ENCODE measurements at places on chromosomes 3 and 15.

DNA sequence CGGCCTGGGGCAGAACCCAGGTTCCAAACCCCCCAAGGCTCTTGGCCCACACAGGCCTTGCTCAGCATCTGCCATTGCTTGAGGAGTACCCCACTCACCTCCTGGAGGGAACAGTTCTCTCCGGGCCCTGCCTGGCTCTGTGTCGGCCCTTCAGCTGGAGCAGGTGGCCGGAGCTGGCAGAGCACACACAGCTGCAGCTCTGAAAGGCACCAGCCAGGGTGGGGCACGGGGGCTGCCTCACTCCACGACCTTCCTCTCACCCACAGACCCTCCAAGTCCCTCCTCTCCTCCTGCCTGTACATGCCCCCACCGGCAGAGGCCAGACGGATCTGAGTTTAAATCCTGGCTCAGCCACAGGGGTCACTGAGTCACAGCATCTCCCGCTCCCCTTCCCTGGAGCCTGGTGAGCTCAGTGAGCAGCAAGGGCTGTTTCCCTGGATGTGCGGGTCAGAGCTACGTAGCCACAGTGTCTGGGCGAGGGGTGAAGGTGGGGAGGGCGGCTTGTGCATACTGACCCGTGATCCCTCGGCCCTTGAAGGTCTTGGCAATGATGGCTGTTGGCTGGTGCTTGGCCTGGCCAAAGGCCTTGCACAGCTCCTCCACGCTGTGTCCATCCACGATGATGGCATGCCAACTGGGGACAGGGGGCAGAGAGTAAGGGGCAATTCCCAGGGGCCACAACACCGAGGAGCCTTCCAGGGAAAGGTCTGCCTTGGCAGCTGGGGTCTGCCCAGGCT lies 23.0 kb downstream of the TKT start:
- no peak for DNase-seq

DNA sequence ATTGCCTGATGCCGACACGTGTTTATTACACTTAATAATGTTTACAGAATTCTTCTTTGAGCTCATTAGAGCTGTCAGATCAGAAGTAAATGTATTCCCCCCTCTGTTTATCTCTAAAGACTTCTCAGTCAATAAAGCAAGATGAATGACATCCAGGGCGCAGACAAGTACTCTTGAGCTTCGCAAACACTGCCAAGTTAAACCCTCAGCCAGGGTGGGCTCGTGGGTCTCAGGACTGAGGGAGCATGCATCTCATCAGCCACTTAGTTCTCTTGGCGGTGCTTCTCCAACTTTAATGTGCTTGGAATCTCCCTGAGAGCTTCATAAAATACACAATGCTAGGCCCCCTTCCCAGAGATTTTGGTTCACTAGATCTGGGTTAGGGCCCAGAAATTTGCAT lies 333.9 kb upstream of the THRB start:
- DNase-seq = no peak

GRCh38 chr3:136730595-136731273 lies 21.4 kb downstream of the STAG1 start:
- peak; percentile 35 for DNase-seq

- DNase-seq = no peak
Observed at GRCh38 chr15:62887113-62887570, 155.4 kb upstream of the TPM1 start.

DNA sequence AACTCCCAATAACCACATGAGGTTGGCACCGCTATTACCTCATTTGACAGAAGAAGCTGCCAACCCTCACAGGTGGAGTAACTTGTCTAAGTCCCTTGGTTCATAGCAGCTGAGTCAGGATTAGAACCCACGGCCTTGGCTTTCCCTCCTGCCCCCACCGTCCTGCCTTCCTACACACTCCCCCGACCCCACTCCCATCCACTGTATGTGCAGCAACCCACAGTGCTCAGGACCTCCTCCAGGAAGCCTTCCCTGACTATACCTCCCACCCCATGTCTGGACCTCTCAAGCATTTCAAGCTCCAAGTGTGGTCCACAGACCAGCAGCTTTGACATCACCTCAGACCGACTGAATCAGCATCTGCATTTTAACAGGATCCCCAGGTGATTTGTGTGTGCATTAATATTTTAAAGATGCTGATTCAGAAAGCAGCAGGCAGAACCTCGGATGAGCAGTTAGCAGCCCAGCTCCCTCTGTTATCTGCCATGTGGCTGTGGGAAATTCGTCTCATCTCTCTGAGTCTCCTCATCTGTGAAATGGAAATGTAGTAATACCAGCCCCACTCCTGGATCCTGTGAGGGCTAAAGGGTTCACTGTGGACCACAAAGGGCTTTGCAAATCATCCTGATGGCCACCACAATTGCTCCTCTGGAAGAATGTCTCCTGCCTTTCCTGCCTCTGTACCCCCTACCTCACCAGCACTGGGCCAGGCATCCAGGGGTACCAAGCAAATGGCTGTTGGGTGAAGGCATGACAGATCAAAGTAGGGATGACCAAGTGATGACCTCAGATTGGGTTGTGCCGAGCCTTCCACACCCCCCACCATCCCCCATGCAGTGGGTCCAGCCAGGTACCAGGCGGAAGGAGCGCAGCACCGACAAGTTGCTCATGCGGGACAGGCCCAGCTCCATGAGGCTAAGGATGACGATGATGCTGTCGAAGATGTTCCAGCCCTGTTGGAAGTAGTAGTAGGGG lies 62.7 kb downstream of the SCN5A start:
- DNase-seq = no peak

DNA sequence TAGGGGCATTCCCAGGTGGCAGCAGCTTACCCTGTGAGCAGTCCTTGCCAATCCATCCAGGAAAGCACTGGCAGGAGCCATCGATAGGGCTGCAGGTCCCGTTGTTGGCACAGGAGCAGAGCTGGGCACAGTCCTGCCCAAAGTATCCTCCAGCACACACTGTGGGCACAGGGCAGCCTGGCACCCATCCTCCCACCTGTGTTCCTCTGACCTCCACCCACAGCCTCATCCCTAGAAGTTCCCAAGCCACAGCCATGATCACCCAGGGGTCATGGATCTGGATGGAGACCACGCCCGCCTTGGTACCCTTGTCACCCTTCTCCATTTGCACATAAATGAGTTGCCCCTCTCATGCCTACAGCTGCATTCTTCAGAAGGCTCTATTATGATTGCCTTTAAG lies 48.6 kb downstream of the RAB11A start:
- no peak for DNase-seq

DNA sequence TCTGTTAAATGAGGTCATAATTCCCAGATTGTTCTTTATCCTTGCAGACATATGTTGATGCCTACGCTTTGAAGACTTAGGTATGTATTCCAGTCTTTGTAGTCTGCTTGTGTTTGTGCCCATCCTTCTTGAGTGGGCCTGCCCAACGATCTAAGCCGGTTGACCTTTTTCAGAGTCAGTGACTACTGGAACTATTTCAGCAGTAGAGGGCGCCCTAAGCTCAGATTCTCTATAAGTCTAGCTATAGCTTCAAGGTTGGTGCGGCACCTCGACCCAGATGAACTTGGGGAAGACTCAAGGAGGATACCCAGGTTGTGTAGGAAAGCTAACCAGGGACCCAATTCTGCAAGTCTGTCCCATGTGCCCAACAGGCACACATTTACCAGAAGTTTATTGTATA lies 228.8 kb upstream of the PPP2R3A start:
- peak; percentile 37 for DNase-seq

GRCh38 chr3:37625051-37625450 lies 236.6 kb upstream of the CTDSPL start:
- DNase-seq = no peak

- no peak for DNase-seq
Observed at GRCh38 chr3:29475305-29475840, 194.5 kb downstream of the RBMS3 start.

- DNase-seq = no peak
Observed at GRCh38 chr3:195613468-195614069, 29.8 kb upstream of the APOD start.

DNA sequence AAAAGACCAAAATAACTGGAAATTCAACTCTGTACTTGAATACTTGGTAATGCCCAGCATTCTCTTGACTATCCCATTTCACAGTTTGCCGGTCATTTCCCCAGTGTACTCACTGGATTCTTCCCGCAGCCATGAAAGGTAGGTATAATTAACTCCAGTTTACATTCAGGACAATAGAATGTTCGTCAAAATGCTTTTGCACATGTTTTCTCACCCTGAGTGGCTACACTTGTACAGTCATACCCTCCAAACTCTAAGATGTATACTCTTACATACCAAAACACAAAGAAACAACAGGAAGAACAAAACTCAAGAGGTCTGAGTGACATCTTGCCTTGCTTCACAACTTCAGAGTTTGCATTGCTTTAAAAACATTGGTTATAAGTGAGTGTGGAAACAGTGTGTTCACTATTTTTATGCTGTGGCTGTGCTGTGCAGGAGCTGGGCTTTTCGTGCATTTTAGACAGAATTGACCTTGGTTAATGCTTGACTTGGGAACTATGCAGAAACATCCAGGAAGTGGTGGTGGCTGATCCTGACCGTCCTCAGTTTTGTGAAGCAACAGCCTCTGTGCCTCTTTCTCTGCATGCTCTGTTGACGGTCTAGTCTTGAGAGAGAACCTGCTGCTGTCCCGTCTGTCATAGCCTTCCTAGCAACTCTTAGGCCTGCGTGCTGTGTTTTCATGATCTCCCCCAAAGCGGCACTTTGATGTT lies 90.5 kb downstream of the IGF1R start:
- DNase-seq = no peak

- no peak for DNase-seq
Observed at GRCh38 chr15:73225358-73226015, 143.3 kb downstream of the HCN4 start.

- DNase-seq = no peak
Observed at GRCh38 chr15:59017449-59017848, 30.0 kb downstream of the RNF111 start.

- DNase-seq = peak; percentile 93
Observed at GRCh38 chr3:169945313-169945712, 21.3 kb upstream of the SEC62 start.

DNA sequence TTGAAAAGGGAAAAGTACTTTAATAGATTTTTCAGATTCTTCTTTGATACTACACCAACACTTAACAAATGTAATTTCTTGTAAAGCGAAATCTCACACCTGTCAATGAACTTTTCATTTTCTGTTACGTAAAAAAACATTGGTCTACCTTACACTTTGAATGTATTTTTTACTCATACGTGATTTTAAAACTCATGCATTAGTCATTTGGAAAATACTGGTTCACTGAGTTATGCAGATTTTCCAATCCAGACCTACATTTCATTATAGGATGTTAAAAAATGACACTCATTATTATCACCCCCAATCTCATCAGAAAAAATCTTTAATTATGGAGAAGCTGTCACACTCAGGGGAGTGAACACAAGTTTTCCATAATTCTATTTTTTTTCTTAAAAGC lies 14.7 kb downstream of the VPS39 start:
- no peak for DNase-seq

DNA sequence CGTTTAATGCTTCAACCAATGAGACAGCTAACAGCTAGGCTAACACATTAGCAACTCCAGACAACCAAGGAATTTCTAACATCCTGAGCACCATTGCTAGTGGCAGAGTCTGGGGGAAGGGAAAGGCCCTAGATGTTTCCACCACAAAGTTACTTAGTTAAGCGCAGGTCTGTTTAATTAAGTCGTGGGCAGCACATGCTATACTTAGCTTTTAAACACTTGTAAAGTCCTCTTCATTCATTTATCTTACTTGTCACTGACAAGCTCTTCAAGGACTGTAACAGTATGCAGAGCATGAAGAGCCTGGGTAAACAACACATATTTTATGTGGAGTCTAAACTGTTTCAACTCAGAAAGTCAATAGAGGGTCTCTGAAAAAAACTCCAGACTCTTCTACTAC lies 221.1 kb upstream of the WNT5A start:
- no peak for DNase-seq

- no peak for DNase-seq
Observed at GRCh38 chr3:146390957-146391356, 78.4 kb downstream of the PLSCR2 start.

- DNase-seq = peak; percentile 30
Observed at GRCh38 chr15:63189941-63190768, 749 bp downstream of the RAB8B start.

GRCh38 chr15:38864122-38864521 lies 299.5 kb upstream of the RASGRP1 start:
- DNase-seq = no peak

- DNase-seq = no peak
Observed at GRCh38 chr3:45957586-45957985, 14.3 kb downstream of the CXCR6 start.

GRCh38 chr3:8629151-8630021 lies 15.2 kb downstream of the SSUH2 start:
- no peak for DNase-seq

GRCh38 chr3:38314112-38314763 lies 32.1 kb downstream of the SLC22A14 start:
- DNase-seq = no peak

DNA sequence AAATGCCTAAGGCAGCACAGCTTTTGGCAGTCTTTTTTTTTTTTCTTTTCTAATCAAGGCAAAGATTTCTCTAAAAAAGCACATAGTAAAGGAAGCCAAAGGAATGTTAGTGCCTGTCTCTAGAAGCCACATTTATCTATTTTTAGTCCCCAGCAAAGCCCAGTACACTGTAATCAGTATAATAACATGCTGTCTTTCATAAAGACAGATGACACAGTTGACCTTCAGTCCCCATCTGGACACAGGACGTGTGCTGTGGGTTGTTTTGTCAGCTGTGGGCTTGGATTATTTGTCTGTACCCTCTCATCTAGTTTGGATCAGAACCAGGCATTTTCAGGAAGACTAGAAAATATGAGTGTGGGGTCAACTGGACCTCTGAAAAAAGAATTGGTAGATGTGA lies 110.4 kb upstream of the CTNNB1 start:
- no peak for DNase-seq

DNA sequence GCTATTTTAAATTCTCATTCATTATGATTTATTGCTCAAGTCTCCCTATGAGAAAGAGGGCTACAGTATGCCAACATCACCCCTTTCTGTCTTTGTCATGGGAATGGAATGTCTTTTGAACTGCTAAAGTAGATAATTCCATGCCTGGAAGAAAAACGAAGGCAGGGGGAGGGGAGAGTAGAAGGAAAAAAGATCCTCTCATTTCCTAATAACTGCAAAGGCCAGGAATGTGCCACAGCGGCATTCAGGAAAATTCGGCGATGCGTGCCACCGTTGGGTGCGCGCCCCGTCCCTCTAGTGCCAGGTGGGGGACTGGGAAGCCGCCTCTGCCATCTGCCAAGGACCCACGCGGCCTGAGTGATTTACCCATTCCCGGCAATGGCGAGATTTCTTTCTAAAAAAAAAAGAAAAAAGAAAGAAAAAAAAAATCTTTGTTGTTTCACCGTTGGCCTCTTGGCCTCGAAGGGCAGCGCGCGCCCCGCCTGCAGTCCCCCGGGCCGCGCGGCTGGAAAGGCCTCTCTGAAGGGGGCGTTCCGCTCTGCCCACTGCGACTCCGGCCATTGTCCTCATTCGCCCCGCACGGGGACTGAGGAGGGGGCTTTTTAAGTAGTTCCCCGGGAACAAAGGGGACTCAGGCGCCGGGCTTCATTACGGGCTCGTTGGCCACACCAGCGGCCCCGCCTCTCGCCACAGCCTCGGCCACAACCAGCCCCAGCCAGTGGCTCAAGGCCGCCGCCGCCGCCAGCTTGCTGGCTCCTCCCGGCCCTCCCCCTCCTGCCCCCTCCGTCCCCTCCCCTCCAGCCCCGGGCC lies 54.5 kb downstream of the CPN2 start:
- DNase-seq = no peak

- DNase-seq = peak; percentile 61
Observed at GRCh38 chr3:33883538-33883950, 85.1 kb downstream of the PDCD6IP start.

Measured in OCI-LY7 (cell line).